AG10803 (cell line): ENCODE measurements at places on chromosomes 1 and 21.

- DNase-seq, result no peak
Measured at GRCh38 chr21:45525910-45526306, 16.3 kb downstream of the SLC19A1 start.

DNA sequence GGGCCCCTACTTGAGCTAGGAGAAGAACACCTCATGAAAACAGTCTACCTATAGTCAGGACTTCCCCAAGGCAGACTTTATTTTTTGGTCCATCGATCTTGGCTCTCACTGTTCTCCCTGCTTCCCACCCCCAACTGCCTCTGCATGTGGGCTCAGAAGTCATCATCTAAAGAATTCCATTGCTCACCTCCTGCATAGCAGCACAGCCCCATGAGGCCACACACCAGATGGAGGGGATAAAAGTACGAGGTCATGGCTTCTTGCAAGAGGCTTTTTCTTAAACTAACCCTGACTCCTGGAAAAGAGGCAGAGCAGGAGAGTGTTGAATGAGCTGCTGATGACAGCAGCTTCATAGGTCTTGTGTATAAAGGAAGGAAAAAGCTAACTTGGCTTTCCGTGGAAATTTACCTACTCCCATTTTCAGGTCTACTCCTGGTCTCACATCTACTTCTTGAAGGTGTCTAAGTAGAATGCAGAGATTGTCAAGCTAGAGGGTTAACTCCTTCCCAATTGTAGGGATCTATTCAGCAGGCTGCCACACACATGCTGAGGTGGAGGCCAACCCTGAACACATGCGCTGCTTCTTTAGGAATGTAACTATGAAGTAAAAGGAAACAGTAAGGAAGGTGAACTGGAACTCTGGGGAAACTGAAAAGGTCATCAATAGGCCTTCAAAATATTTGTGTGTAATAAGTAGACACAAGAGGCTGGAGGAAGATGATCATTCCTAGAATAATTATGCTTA lies 18.7 kb downstream of the WNT2B start:
- peak; percentile 69 for DNase-seq

DNA sequence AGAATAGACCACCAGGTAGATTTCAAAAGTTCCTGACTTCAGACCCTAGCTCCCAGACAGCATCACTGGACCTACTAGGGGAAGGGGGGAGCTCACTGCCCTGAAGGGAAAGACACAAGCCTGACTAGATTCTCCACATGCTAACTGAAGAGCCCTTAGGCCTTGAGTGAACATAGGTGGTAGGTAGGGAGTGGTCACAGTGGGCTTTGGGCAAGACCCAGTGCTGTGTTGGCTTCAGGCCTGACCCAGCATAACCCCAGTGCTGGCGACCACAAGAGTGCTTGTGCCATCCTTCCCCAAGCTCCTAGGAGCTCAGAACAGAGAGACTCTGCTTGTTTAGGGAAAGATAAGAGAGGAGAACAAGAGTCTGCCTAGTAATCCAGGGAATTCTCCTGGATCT lies 51.1 kb upstream of the ACADM start:
- DNase-seq, result no peak

DNA sequence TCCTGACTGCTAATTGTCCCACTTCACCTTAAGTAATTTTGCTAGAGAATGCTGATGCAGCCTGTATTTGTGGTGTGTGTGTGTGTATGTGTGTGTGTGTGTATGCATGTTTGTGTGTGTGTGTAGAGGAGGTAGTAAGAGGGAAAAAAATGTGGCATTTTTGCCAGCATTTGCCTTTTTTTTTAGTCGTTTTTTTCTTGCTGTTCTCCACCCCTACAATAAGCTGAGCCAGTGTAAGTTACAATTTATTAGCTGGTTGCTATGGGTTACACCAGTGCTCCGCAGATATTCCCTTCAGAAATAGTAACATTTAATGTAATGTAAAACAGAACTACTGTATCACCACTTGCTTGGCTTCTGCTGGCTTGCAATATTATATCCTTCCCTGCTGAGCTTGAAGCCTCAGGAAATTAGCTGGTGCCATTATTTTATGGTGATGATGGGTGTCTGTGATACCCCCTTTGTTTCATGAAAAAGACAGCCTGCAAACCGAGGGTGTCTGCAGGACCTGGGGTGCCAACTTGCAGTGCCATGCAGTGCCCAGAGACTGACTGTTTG lies 23.4 kb upstream of the IGSF3 start:
- no peak for DNase-seq

DNA sequence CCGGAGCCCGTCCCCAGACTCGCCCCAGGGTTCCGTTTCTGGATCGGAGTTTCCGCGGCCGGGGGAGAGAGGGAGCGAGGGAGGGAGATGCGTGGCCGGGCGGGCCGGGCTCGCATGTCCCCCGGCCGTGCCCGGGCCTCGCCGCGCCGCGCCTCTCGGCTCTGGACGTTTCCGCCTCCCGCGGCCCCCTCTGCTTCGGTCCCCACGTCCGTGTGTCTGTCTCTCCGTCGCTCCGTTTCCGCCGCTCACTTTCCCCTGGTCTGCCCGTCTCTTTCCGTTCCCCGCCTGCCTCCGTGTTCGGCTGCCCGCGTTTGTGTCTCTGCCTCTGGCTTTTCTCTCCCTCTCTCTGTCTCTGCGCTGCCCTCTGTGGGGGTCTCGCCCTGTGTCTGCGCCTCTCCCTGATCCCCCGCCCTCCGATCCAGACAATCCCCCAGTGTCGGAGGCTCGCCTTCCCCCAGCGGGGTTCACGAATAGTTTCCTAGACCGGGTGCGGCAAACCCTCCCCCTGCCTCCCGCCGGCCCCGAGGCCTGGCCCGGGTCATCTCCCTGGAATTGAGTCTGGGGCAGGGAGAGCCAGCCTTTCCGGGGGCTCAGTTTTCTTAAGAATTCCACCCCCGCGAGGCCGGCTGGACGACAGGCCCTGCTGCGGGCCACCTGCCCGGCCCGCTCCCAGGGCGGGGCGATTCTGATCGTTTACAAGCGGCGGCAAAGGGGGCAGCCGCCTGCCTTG lies 735 bp downstream of the NBL1 start:
- no peak for DNase-seq

DNA sequence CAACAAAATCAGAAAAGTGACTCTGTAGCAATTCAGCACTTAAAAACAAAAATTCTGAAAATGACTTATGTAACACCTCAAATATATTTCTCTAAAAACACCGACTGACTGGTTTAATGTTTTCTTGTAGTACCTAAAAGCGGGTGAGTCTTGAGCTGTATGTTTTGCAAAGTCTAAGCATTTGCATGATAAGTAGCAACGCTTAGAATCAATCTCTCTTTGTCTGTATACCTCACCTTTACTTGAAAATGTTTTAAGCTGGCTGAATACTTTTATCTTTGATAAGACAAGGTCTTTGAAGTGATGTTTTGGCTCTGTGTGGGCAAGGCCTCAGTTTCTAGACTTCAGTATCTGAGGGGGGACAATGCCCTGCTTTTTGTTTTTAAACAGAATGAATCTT lies 8.2 kb downstream of the ITPKB start:
- no peak for DNase-seq

GRCh38 chr21:39650306-39650705 lies 37.6 kb downstream of the B3GALT5 start:
- DNase-seq, result no peak

DNA sequence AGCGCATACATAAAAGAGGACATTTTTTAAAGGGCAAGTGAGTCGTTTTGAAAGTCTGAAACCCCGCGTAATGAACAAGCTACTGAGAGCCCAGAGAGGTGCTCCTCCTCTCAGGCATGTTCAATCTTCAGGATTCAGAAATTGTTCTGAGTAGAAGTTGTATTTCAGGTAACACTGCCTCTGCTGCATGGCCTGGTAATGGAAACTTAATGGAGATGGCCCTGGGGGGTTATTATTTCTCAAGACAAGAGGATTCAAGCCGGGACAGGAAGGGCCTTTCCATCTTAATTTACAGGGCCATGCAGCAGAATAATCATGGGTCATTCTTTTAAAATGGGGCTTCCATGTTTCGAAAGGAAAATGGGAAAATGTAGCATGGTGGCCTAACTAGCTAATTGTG lies 42.1 kb upstream of the MARK1 start:
- no peak for DNase-seq

GRCh38 chr1:212512816-212513559 lies 80.3 kb downstream of the NENF start:
- DNase-seq, result peak; percentile 27

GRCh38 chr1:116938216-116938615 lies 28.5 kb downstream of the PTGFRN start:
- DNase-seq, result no peak

DNA sequence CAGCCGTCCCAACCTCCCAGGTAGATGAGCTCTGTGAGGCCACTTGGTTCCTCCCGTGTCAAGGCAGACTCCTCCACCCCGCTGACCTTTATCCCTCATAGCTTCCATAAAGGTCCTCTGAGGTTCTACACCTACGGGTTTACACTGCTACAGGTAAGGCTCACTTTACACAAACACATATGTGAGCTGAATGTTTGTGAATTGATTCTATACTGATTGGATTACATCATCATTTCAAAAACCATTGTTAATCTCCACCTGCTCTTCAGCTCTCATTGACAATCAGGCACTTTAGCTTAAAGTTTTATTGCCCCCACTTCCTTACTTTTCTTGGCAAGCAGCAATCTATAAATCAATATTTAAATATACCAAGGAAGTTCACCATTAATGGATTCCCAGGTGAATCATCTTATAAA lies 12.8 kb upstream of the RGS16 start:
- DNase-seq, result no peak

GRCh38 chr1:7721940-7722669 lies 49.0 kb upstream of the VAMP3 start:
- DNase-seq, result no peak

DNA sequence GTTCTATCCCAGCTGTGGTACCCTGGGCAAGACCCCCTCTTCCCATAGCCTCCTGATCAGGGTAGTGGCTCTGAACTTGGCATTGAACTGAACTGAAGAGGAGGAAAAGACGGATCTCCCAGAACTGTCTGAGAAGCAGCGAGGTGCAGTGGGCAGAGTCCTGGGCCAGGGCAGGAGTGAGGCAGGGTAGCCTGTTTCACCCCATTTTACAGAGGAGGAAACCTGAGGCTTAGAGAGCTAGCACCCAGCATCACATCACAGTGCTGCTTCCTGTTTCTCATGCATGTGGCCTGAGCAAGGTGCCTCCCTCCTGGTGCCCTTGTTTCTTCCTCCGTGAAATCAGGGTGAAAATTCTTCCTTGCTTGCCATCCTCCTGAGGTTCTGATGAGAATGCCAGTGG lies 17.1 kb downstream of the ZNF362 start:
- DNase-seq, result no peak

DNA sequence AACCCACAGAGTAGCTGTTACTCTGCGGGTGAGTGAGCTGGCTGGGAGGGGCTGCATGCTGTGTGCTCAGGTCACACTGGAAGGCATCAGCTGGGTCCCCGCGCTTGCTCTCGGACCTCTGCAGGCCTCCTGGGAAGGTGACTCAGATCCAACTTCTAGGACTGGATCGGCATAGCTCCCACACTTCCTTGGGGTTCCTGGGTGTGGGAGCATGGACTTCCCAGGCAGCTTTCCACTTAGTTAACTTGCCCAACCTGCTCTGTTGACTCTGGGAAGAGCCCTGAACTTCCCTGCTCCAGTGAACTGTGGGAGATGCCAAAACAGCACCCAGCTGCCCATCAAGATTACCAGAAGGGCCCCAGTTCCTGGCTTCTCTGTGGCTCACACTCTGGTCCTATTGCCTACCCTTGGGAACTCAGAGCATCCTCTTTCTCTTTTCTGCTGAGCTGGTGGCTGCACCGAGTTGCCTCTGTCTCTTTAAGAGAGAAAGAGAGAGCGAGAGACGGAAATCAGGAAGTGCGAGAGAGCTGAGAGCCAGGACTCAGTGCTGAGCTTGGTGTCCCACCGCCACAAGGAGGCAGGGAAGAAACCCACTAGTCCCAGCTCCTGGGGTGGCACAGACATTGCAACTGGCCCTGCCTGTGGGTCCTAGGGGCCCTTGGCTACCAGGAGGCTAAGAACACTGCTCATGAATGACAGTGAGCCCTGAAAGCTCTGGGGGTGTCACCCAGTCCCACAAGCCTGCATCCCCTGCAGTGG lies at the start of gene IKBKE:
TSS of gene IKBKE (plus strand) at position 544 of the 759 bp plus-strand sequence. CDS start 2,752 bp downstream, outside the sequence.
- DNase-seq, result peak; percentile 62

GRCh38 chr1:32988665-32989064 lies 24.1 kb upstream of the RNF19B start:
- DNase-seq, result peak; percentile 79

- no peak for DNase-seq
Measured at GRCh38 chr1:243542739-243543415, 287.0 kb downstream of the SDCCAG8 start.

DNA sequence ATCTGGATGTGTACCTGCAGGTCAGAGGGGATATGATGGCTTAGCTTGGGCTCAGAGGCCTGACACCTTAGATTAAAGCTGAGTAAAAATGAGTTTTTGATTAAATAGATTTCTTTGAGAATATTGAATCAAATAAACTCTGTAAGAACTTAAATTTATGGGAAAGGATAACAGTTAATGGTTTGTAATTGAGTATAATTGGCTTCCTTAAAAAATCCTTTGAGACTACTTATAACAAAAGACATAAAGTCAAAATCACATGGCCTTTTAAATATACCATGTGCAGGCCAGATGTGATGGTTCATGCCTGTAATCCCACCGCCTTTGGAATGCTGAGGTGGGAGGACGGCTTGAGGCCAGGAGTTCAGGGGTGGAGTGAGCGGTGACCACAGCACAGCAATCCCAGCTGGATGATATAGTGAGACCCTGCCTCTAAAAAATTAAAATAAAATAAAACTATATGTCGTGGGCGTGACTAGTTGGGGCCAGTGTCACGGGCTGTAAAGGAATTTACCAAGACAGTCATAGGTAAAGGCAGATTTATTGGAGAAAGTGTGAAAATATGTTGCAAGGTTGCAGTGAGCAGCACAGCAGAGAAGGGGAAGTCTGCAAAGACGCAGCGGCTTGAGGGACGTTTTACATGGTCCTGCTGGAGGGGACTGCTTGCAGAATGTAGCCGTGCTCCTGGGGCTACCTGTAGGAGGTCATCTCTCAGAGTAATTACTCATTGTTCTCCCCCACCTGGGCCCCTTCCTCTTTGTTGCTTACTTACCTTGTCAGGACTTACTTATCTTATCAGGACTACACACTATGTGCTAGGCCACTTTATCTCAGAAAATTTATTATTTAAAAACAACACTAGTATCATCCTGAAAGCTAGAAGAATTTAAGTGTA lies 122.3 kb downstream of the ZMYM4 start:
- peak; percentile 21 for DNase-seq

GRCh38 chr1:5312862-5313261 lies 658.5 kb downstream of the AJAP1 start:
- DNase-seq, result no peak

DNA sequence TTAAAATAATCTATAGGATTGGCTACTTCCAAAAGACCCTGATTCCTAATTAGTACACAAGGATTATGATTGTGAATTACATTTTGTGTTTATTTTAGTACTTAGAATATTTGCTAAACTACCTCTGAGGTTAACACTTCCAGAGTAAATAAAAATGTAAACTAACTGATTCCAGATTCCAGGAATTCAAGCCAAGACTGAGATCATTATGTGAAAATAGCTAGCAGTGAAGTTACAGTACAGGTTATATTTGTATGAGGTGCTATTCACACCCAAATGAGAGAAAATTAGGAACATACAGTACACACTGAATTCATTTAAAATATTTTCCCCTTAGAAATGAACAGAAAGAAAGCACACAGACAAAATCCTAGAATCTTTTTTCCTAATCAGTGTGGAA lies 28.8 kb downstream of the TTLL7 start:
- DNase-seq, result no peak
